ENCODE measurements at places on chromosomes 2 and 18. TPM values are rescaled to one million over a fixed set of nuclear protein-coding genes. Genes with fewer than 3 reads are reported as not detected.

Gene REG1B
- polyA plus RNA-seq: not detected

- DNase-seq: no peak
These were observed 57.0 kb upstream of the HNRNPA3 start for GRCh38 chr2:177155631-177156030.

DNA sequence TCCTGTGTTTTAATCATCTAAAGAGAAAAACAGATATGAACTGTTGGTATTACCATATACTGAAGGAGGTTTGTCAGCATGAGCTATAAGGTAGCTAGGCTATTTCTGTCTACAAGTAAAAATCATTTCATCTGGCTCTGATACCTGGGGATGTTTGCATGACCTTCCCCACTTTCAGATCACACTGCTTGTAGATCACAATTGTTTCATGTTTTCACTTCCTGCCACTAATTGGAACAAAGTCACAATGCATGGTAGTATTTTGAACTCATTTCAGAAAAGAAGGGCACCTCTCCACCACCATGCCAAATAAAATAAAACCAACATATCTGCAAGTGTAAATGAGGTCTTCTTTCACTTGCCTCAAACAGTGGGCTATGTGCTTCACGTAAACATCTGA is 37.8 kb downstream of the NYAP2 start:
- DNase-seq: peak; percentile 35

DNA sequence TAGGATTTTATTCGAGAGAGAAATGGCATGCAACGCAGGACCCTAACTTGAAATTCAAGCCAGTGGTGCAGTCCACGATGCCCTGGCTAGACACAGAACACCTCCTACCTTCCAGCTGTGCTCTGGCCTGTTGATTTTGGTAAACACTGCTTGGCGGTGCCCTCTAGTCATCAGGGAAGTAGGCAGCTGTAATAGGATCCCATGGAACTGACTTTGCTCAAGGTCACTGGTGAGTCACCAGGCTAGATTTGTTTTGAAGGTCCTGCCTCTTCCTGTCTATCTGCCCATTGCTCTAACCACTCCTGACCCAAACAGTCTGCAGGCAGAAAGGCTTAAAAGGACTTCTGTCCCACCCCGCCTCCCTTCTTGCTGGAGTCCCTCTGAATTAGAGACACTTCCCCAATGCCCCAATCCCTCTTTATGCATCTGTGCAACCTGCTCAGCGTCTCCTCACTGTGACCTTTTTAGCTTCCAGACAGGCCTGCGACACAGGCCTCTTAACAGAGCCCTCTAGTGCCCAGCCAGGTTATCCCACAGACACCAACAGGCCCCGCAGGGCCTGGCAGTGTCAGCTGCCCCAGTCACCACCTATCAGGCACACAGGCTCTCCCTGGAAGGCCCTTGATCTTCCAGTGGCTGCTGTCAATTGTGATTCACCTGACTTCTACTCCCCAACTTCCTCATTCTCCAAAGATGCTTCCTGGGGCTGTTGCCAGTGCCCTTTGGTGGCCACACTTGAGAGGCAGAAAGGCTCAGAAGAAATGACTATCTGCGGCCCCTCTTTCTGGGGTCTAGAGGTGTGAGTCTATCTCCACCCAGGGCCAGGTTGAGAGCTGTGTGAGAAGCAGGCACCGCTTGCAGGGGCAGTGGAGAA is 5.2 kb downstream of the TMEM127 start:
- no peak for DNase-seq

- no peak for DNase-seq
These were observed 716.6 kb downstream of the NRXN1 start for GRCh38 chr2:50315336-50315735.

GRCh38 chr2:85853499-85854165 is 35.2 kb downstream of the ST3GAL5 start:
- DNase-seq: peak; percentile 65

- DNase-seq: no peak
These were observed 664.8 kb downstream of the STK39 start for GRCh38 chr2:167582619-167583018.

GRCh38 chr2:27779417-27780055 is 8.0 kb downstream of the MRPL33 start:
- DNase-seq: no peak
